ENCODE measurements at places on chromosomes 3 and 15.
A peak's percentile ranks its signal among the peaks of the same experiment; 100 is the strongest.

- no peak for DNase-seq
These were observed 1126.8 kb downstream of the SI start for GRCh38 chr3:163951397-163951987.

DNA sequence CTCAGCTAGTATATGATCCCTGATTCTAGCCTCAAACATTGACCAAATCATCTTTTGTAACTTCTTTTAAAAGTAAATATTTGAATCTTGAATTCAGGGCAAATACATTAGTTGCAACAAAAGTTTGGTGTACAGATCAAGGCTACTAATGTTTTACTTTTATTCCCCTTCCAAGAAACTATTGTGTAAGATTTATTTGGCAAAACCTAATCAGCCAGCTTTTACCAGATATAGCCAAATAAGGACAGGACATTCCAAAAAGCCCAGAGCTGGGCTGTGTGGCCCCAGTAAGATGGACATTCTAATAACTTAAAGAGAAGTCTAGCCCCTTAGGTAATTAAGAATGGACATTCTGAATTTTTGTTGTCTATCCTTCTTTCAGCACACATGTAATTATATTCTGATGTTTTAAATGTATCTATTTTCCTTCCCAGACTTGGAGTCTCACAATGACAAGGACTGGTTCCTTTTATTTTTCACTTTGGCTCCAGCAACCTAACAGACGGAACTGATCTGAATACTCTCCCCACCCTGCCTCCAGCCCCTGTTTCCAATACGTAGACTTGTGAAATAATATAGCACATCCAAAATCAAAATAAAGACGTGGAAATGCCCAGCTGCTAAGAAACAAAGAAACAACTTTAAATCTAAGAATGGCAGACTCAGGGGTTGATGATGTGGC lies 48.1 kb downstream of the STARD5 start:
- peak; percentile 17 for DNase-seq

DNA sequence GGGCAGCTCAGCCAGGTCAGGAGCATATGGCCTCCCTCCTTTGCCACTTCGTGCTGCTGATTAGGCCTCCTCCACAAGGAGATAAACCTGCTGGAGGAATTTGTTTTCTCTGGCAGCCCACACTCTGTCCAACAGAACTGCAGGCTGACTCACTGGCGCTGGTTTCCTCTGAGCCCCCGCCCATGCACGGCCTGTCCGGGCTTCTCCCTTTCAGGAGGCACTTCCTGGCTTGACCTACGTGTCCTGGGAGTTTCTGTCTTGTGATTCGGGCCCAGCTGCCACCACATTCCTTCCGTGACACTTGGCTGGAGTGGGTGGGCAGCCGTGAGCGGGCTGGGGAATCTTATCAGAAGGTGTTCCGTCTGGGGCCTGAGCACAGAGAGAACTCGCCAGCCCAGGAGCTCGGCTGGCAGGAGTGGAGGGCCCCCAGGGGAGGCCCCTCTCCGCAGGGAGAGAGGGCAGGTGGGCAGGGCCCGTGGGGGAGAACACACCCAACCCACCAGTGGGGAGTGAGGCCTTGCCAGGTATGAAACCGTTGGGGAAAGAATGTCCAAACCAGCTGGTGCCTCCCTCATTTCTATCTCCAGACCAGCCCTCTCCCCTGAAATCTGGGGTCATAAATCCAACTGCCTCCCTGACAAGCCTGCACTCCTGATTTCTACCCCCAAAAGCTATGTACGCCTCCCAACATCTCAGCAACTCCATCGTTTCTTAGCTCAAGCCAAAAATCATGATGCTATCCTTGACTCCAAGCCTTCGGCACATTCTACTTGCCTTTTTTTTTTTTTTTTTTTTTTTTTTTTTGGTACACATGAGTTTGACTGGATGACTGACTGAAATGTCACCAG lies 110.6 kb upstream of the MEF2A start:
- DNase-seq: peak; percentile 98

GRCh38 chr3:7205962-7206361 lies 345.0 kb downstream of the GRM7 start:
- DNase-seq: no peak

DNA sequence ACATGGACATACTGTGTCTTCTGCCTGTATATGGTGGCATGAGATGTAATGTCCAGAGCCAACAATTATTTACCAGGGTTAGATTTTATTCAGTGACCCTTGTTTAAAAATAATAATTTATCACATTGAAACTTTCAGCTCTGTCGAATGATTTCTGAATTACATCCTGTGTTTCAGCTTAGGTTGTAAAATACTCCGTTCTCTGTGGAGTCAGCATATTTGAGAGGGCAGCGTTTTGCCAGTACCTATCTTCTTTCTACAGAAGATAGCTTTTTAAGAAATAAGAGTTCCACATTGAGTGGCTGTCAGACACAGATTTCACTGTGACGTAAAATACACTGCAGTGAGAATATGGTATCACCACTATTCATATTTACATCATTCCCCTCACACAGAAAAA lies 85.3 kb downstream of the SLC49A4 start:
- DNase-seq: no peak

GRCh38 chr3:114332342-114333179 lies 38.7 kb downstream of the TIGIT start:
- DNase-seq: no peak

DNA sequence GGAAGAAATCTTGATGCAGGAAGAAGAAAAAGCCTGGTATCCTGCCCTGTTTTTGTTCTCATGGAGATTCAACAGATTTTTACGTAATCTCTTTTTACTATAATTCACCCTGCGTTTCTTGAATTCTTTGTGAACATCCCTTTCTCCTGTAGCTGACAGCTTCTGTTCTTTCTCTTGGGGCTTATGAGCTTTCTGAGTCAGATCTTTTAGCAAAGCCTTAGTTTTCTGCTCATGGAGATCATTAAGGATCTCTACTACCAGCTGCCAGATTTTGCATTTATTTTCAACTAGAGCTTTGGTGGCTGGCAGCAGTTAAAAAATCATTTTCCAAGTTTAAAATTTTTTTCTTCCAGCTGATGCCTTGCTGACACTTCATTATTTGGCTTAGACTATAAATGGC lies 51.6 kb downstream of the MOBP start:
- DNase-seq: no peak

DNA sequence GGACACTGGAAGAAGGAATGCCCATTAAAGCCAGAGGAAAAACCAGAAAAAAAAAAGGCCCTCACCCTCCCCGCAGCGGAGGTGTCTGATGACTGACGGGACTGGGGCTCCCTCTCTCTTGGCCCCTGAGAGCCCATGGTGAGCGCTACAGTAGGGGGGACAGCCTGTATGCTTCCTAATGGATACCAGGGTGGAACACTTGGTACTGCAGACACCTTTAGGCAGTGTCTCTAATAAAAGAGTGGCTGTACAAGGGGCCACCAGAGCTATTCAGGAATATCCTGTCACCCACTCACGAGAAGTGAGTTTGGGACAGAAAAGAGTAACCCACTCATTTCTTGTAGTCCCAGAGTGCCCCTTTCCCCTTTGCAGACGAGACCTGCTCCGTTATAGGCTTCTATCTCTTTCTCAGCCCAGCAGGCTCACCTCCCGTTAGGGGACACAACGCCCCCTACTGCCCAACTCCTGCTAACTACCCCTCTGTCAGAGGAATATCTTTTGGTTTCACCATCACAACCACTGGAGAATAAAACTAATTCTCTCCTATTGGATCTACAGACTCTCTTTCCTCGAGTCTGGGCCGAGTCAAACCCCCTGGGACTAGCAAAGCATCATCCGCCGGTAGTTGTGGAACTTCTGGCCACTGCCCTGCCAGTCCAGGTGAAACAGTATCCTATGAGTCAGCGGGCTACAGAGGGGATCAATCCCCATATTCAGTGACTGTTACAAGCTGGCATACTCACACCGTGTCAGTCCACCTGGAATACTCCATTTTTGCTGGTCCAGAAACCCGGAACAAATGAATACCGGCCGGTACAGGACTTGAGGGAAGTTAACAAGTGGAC lies 40.8 kb downstream of the ZBTB11 start:
- no peak for DNase-seq

GRCh38 chr15:38598749-38599148 lies 34.1 kb upstream of the RASGRP1 start:
- no peak for DNase-seq

GRCh38 chr15:51759557-51760070 lies 8.2 kb downstream of the TMOD2 start:
- DNase-seq: no peak

DNA sequence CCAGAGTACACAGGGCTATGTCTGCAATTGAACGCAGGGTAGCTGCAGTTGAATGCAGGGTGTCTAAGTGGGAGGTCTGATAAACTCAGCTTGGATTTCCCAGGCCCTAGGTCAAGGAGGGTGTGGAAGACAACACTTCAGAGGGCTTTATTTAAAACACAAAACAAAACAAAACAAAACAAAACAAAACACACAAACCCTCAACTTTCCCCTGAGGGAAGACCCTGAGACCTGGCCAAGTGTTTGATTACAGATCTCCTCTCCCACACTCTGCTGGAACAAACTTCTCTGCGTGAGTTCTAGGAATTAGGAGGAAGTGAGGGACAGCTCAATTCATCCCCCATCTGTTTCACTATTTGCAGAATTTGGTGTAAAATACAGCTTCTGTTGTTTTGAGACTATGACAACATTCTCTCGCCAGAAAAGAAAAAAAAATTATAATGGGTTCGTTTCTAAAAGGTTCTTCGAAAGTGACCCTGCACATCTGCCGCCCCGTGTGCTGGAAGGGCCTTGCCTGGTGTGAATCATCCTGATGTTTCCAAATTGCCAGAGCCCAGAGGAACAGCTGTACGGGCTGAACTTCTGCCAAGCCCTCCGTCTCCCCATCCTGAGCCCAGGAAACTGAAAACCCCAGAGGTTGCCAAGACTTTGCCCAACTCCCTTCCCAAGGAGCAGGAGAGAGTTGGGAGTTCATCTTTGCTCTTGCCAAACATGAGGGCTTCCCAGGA lies 73.3 kb upstream of the RAD18 start:
- DNase-seq: no peak

GRCh38 chr15:43169888-43170287 lies 15.3 kb upstream of the CCNDBP1 start:
- no peak for DNase-seq

Data from RWPE2 (cell line).